ENCODE measurements at places on chromosomes 11 and 22. TPM values are rescaled to one million over a fixed set of nuclear protein-coding genes. Genes with fewer than 3 reads are reported as not detected.

- H3K36me3 ChIP-seq = no peaks in the 10 kb centered on the region
- H3K27ac ChIP-seq = no peak overlapping the region
- H3K27me3 ChIP-seq = no peaks in the 10 kb centered on the region
Measured at GRCh38 chr22:49312601-49313000, 515.1 kb downstream of the BRD1 start.

- peaks cover 7% of the 10 kb centered on the region for H3K4me1 ChIP-seq
- no peaks in the 10 kb centered on the region for H3K36me3 ChIP-seq
- H3K4me3 ChIP-seq = no peak overlapping the region
- no peaks in the 10 kb centered on the region for H3K27me3 ChIP-seq
Measured at GRCh38 chr22:28282405-28283067, 363.5 kb upstream of the PITPNB start.

GRCh38 chr22:46128606-46129005 lies 21.7 kb upstream of the PPARA start:
- no peak overlapping the region for H3K4me3 ChIP-seq
- no peaks in the 10 kb centered on the region for H3K4me1 ChIP-seq
- H3K36me3 ChIP-seq = no peaks in the 10 kb centered on the region

DNA sequence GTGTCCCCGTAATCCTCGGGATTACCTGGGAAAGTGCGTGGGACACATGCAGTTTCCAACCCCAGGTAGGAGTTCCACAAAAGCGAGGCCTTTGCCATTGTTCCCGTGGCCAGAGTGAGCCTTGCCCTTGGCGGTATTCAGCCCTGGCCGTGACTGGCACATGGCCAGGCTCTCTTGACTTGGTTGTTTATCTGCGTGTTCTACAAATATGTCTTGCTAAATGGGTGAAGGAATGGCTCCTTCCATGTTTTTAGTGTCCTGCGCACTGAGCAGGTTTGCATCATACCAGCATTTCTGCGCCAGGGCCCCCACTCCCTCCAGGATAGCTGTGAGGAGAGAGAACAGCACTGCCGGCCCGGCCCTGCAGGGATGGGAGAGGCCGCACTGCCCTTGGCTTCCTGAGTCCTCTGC lies 20.0 kb downstream of the POLR3H start:
- DNase-seq = no peak
- no peaks in the 10 kb centered on the region for H3K4me1 ChIP-seq
- peak overlapping the region; percentile 55 for H3K27ac ChIP-seq

- H3K36me3 ChIP-seq = no peaks in the 10 kb centered on the region
- no peak overlapping the region for H3K27ac ChIP-seq
- H3K4me3 ChIP-seq = no peak overlapping the region
- H3K4me1 ChIP-seq = no peaks in the 10 kb centered on the region
- DNase-seq = peak; percentile 75
Measured at GRCh38 chr11:75896843-75897419, 81.9 kb downstream of the UVRAG start.

- H3K4me3 ChIP-seq = peak overlapping the region; percentile 91
- H3K27ac ChIP-seq = peak overlapping the region; percentile 69
Measured at GRCh38 chr11:130070109-130070845, 583 bp downstream of the APLP2 start.

DNA sequence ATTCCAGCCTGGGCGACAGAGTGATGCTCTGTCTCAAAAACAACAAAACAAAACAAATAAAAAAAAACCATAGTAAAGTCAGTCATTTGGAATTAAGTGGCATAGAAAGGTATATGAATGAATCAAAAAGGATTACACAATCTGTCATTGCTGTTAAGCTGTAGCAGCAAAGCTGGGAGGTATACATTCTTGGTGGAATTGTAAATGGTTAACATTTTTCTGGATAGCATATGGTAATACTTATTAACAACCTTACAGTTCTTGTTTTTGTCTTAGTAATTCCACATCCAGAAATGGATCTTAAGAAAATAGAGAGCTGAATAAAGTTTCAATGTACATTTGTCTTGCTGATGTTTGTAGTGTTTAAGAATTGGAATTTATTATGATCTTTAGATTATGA lies 30.0 kb downstream of the DDX10 start:
- no peaks in the 10 kb centered on the region for H3K27me3 ChIP-seq
- H3K4me3 ChIP-seq = no peak overlapping the region
- DNase-seq = no peak
- H3K36me3 ChIP-seq = peaks cover 8% of the 10 kb centered on the region
- no peak overlapping the region for H3K27ac ChIP-seq
- no peaks in the 10 kb centered on the region for H3K4me1 ChIP-seq

DNA sequence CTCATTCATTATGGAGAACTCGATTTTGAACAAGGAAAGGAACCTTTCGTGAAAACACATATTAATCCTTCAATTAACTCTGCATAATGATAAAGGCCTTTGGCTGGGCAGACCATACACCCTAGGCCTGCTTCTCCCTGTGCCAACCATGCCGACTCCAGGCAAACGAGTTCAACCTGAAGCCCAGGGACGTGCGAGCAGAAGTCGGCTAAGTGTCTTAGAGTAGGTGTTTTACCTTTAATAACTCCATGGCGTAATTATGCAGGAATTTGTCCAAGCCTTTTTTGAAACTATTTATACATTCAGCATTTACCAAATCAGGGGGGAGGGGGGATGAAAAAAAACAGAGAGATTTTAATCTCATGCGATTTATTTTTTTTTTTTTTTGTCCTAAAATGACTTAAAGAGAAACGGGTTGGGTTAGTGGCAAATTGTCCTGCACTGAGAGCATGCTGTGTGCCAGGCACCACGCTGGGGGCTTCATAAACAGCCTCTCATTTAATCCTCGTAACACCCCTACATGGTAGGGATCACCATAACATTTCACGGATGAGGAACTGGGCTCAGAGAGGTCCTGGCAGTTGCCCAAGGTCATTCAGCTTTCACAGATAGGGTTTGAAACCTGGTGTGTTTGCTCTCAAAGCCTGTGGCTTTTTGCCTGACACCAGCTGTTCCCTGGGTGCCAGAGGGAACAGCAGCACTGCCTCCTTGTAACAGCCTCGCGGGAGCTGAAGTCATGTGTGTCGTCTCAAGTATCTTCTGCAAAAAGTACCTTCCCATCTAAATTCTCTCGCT lies 423.9 kb downstream of the MN1 start:
- H3K4me1 ChIP-seq = peaks cover 40% of the 10 kb centered on the region
- no peaks in the 10 kb centered on the region for H3K27me3 ChIP-seq
- DNase-seq = peak; percentile 85
- peak overlapping the region; percentile 75 for H3K27ac ChIP-seq
- H3K36me3 ChIP-seq = no peaks in the 10 kb centered on the region
- H3K4me3 ChIP-seq = peak overlapping the region; percentile 15

DNA sequence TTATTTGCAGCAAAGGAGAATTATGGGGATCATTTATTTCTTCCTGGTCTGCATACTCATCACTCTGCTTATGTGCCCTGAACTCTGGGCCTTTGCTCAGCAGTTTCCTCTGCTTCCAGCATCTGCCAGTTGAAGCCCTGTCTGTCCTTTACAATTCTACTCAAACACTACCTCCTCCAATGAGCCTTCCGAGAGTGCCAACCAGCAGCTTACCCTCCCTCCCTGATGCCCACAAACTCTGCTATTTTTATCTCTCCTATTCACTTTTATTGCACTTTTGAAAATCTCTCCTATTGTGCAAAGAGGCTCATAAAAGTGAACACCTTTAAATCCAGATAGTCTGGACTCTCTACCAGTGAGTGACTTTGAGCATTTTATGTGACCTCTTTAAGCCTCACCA lies 3.6 kb upstream of the ME3 start:
- no peak overlapping the region for H3K27ac ChIP-seq
- H3K4me3 ChIP-seq = no peak overlapping the region
- DNase-seq = no peak

GRCh38 chr11:112744041-112744440 lies 217.2 kb upstream of the NCAM1 start:
- no peak overlapping the region for H3K4me3 ChIP-seq
- DNase-seq = no peak
- H3K27me3 ChIP-seq = peaks cover 6% of the 10 kb centered on the region
- H3K27ac ChIP-seq = no peak overlapping the region
- H3K36me3 ChIP-seq = no peaks in the 10 kb centered on the region

DNA sequence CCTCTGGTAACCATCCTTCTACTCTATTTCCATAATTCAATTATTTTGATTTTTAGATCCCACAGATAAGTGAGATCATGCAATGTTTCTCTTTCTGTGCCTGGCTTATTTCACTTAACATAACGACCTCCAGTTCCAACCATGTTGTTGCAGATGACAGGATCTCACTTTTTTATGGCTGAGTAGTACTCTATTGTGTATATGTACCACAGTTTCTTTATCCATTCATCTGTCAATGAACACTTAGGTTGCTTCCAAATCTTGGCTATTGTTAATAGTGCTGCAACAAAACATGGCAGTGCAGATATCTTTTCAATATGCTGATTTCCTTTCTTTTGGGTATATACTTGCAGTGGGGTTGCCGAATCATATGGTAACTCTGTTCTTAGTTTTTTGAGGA lies 286.4 kb upstream of the C11orf87 start:
- H3K27me3 ChIP-seq = no peaks in the 10 kb centered on the region
- no peak for DNase-seq
- H3K4me1 ChIP-seq = no peaks in the 10 kb centered on the region
- H3K36me3 ChIP-seq = no peaks in the 10 kb centered on the region

DNA sequence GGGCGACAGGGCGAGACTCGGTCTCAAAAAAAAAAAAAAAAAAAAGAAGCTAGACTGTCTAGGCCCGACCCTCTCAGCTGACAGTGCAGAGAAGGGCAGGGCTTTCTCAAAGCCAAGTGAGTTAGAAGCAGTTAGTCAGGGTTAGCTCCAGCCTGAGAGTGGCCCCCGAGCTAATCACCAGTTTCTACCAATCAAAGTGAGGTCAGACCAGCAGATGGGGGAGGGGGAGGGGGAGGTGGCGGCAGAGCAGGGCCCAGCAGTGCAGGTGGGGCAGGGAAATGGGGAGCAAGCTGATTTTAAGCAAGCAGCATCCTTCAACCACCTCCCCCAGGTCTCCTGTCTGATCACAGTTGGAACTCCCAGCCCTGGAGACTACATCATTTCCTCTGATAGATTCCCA lies 55.3 kb upstream of the PRR5 start:
- peaks cover 4% of the 10 kb centered on the region for H3K27me3 ChIP-seq
- no peak overlapping the region for H3K27ac ChIP-seq
- H3K4me3 ChIP-seq = no peak overlapping the region

- H3K27ac ChIP-seq = no peak within 1 kb of the TSS
- peaks cover 37% of the 10 kb centered on the region for H3K27me3 ChIP-seq
- DNase-seq = no peak
- H3K4me1 ChIP-seq = no peaks in the 10 kb centered on the region
- H3K36me3 ChIP-seq = no peaks in the 10 kb centered on the region
- no peak within 1 kb of the TSS for H3K4me3 ChIP-seq
Measured at GRCh38 chr11:63243533-63243932, at the start of gene SLC22A25. Gene SLC22A25, minus strand, starts transcription at chr11:63243599. Its CDS starts 13,947 bp downstream, at chr11:63229652.

DNA sequence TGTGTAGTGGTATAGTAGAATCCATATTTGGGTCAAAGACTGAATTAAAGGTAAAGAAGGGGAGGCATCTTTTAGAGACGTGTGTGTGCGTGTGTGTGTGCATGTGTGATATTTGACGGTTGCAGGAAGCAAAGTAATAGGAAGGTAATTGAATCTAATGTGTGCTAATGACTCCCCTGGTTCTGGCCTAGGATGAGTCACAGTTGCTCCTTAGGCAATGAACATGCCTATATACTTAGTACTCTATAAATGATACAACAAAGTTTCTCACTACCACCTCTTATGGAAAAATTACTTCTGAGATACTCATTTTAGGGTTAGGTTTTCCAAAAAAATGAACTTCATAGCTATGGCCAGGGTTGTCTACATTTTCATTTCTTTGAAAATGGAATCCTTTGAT lies 409.6 kb downstream of the GUCY1A2 start:
- H3K36me3 ChIP-seq = no peaks in the 10 kb centered on the region
- H3K4me3 ChIP-seq = no peak overlapping the region
- DNase-seq = no peak
- H3K27ac ChIP-seq = no peak overlapping the region

DNA sequence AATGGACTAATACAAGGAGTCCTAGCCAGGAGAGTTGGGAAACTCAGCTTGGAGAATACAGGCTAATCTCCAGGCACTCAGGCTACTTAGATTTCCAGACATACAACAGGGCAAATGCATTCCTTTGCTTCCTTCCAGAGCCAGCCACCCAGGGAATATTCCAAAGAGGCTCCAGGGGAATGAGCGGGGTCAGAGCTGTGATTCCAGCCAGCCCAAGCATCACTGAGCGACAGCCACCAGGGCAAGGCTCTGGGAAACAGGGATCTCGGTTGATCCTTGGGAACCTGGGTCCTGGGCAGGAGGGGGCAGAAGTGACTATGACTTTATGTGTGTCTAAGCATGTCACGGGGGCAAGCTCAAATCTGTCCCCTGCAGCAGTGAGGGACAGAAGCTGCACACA lies 112.3 kb upstream of the LMO1 start:
- H3K36me3 ChIP-seq = no peaks in the 10 kb centered on the region
- H3K4me3 ChIP-seq = no peak overlapping the region
- H3K27ac ChIP-seq = no peak overlapping the region
- H3K27me3 ChIP-seq = peaks cover 15% of the 10 kb centered on the region
- H3K4me1 ChIP-seq = no peaks in the 10 kb centered on the region

- H3K36me3 ChIP-seq = no peaks in the 10 kb centered on the region
- H3K27ac ChIP-seq = no peak overlapping the region
- H3K4me3 ChIP-seq = no peak overlapping the region
- no peaks in the 10 kb centered on the region for H3K27me3 ChIP-seq
- no peaks in the 10 kb centered on the region for H3K4me1 ChIP-seq
Measured at GRCh38 chr22:29457730-29458129, 19.3 kb downstream of the RFPL1 start.

DNA sequence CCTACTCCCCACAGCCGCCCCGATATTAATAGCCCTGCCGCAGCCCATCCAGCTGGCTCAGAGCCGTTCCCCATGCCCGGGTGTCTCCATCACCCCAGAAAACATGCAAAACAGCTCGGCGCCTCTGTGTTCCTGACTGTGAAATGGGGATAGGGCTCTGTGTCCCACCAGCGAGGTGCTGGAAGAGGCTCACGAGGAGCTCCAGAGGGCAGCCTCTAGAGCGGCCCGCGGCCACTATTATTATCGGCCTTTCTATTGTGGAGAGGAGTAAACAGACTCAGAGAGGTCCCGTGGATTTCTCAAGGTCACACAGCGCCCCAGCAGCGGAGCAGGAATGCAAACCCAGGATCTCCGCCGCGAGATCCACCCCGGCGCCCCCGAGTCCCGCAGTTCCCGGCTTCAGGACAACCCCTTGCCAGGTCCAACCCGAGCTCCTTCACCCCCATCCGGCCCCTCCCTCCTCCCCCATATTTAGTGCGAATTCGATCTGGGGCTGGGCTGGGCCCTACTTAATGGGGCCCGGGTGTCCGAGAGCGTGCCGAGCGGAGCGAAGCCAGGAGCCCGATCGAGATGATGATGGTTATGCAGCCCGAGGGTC lies at the start of gene ACTN3:
Gene ACTN3, plus strand, starts transcription at position 536 of the 598 bp plus-strand sequence. Its CDS starts 35 bp downstream, at position 571.
- peak within 1 kb of the TSS; percentile 75 for H3K4me3 ChIP-seq
- H3K27ac ChIP-seq = peak within 1 kb of the TSS; percentile 57
- no peaks in the 10 kb centered on the region for H3K27me3 ChIP-seq
- DNase-seq = peak; percentile 38

- H3K27me3 ChIP-seq = no peaks in the 10 kb centered on the region
- H3K4me1 ChIP-seq = peaks cover 20% of the 10 kb centered on the region
- no peak overlapping the region for H3K27ac ChIP-seq
- peak; percentile 4 for DNase-seq
- H3K36me3 ChIP-seq = no peaks in the 10 kb centered on the region
- H3K4me3 ChIP-seq = no peak overlapping the region
Measured at GRCh38 chr22:49449811-49450446, 377.7 kb downstream of the BRD1 start.

The GNAZ gene
- 8.0 TPM for total RNA-seq

The APOBEC3A gene
- total RNA-seq = not detected

The OR51L1 gene
- not detected for total RNA-seq

The NCR3LG1 gene
- 5.8 TPM for total RNA-seq

The USP2 gene
- 6.2 TPM for total RNA-seq

The CARD18 gene
- total RNA-seq = not detected

The CST6 gene
- total RNA-seq = 2.3 TPM

The CRYAB gene
- total RNA-seq = 0.87 TPM

The SCGB1C1 gene
- not detected for total RNA-seq

All from A673 (cell line).